ENCODE measurements at places on chromosomes 3 and 15.

- no peak for DNase-seq
These were observed 2.4 kb downstream of the GCHFR start for GRCh38 chr15:40766194-40766815.

- peak; percentile 60 for DNase-seq
These were observed 51.6 kb upstream of the BLM start for GRCh38 chr15:90665288-90666134.

DNA sequence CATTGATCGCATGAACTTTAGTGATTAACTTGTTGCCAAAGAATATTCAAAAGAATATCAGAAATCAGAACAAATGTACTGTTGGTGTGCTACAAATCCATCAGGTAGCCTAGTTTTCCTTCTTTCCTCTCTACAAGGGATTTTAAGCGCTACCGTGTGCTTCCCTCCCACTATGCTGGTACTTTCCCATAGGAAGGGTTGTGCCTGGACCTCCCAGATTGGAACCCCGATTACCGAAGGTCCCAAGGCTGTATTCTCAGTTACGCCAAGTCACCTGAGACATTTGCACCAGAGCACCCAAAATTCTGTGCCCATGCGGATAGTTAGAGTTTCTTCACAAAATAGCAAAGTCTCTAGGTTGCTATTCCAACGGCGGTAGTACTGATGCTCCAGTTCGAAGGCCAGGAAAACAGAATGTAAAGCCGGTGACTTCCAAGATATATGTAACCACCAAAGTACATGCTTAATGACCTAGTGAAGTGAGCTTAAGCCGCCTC lies 23.4 kb upstream of the GATM start:
- no peak for DNase-seq

DNA sequence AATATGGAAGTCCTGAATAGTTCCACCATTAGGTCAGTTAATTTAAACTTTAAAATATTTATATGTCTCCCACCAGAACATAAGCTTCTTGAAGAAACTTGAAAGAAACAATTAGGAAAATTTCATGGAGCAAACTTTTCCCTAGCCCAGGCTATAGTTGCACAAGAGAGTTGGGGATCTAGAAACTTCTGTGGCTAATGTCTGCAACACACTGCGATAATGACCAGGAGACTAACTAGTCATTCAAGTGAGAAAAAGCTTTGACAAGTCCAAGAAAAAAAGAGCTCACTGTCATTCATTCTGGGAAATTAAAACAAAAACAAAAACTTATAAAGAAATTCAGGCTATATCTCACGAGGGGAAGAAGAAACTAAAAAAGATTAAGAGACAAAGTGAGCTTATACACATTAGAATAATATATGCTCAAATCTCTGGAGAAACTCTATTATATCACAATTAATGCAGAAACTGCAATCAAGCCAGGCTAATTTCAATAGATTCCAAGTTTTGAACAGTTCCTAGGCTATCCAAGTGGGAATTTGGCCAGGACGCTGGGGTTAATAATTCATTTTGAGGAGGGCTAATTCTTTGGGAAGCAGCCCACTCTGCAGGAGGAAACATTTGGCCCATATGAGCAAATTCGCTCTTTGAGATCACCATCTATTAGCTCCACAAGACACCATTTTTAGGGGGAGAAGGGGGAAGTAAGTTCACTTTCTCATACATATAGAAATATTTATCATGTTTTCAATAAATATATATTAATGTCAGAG lies 134.6 kb downstream of the MEIS2 start:
- no peak for DNase-seq

Data from activated CD4-positive, alpha-beta T cell treated with anti-CD3 and anti-CD28 coated beads for 48 hours (primary cell).